RPMI8226 (cell line): ENCODE measurements at places on chromosomes 6 and 20.
A peak's percentile ranks its signal among the peaks of the same experiment; 100 is the strongest.

- DNase-seq = no peak
These were observed 27.3 kb downstream of the FNDC1 start for GRCh38 chr6:159196430-159196975.

DNA sequence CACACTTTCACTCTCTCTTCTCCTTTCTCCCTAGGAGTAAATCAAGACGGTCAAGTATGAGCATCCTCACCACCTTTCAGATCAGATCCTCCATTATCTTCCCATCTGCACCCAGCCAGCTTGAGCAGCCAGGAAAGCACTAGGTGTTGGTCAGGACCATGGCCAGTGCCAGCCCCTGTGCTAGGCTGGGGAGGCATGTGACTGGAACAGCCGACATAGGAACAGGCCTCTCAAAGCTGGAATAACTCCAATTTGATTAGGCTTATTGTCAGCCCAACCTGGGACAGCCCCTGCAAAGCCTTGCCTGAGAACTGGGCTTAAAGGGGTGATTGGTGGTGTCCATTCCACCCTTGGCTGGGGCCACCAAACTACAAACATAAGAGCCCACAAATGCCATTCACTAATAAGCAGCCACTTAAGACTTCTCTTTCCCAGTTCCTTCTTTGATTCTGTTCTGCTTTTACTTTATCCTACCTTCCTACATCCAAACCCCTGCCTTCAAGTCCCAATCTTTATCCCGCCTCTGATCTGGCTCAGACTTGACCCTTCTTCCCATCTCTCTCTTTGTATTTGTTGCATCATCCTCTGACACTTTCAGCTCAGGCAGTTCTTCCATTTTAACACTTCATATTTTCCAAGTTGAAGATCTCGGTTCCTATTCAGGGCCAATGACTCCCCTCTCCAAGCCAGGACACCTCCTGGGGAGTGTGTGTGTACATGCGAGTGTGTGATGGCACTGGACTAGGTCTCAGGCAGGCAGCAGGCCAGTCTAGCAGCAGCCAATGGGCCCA is 4.5 kb upstream of the TREM2 start:
- peak; percentile 27 for DNase-seq

DNA sequence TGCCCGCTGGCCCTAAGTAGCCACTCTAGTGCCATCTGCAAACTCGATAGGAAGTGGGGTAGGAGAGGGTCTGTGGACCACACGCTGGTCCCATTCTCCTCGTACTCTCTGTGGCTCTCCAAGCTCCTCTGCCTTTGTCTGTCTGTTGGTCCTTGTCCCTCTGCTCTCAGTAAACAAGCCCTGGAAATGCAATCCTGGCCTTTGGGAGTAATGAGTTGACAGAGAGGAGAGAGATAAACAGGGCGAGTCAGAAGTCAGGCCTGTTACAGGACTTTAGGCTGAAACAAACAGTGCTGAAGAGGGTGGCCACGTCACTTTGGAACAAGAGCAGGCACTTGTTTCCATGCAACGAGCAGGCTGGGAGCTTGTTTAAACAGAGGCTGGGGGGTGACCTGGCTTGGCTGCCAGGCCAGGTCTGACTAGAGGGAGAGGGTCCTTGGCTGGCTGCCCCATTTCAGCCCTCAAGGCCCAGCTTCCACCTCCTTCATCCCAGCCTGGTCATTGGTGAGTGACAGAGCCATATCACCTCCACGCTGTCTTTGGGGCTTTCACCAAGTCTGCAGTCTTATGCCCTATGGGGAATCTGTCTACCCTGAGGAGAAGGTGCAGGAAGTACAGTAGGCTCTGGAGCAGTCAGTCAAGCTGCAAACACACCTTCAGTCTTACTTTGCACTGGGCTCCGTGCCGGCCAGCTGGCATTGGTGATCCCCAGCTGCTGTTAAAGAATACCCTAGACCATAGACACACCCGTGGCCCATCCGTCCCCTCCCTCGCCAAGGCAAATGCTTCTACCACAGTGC is 22.6 kb downstream of the FOXP4 start:
- no peak for DNase-seq

- no peak for DNase-seq
These were observed 128.3 kb downstream of the ANKRD60 start for GRCh38 chr20:58099956-58100730.

DNA sequence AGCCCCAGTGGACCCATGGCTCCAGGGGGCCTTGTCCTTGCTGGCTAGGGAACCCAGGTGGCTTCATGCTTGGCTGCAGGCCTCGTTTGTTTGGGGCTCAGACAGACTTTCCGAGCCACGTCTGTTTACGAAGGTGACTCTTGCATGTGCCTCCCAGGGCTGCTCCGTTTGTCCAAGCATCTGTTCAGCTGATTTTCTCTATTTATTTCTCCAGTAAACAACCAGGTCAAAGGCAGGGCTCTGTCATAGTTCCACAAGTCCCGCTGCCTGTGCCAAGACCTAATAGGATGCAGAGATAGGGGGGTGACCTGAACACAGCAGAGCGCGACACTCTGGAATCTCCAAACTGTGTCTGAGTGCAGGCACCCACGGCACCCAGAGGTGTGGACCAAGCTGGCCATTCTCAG is 12.8 kb upstream of the SPO11 start:
- DNase-seq = no peak

GRCh38 chr6:55819811-55820210 is 55.6 kb downstream of the BMP5 start:
- DNase-seq = no peak

DNA sequence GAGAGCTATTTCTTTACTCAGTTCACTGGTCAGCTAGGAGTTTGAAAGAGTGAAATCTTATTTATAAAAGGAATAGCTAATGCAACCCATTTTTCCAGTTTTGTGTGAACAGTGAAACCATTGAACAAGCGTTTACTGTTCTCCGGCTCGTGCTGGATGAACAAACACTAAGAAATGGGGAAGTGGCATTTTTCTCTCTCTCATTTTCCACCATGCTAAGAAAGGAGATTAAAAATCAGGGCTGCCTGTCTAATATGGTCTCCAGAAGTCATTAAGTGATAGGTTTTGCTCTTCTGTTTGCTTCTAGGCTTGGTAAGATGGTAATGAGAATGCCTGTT is 774 bp upstream of the SFT2D1 start:
- peak; percentile 70 for DNase-seq

- DNase-seq = no peak
These were observed 41.0 kb downstream of the TNFRSF21 start for GRCh38 chr6:47268572-47269187.

DNA sequence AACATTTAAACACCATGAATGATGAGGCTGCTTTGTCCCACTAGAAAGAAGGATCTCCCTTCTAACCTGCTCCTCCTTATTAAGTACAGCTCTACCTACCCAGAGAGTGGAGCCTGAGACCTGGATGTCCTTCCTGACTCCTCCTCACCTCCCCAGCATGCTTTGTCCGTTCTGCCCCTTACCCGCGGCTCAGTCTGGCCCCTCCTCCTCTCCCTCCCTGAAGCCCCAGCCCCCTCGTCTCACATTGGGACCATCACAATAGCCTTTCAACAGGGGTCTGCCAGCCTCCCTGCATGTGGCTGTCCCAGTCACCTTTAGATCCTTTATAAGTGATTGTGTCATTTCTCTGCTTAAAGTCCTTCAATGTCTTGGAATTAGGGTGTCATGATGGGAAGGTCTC is 72.5 kb downstream of the DZANK1 start:
- no peak for DNase-seq

GRCh38 chr6:8683204-8683603 is 247.9 kb upstream of the SLC35B3 start:
- DNase-seq = no peak

- no peak for DNase-seq
These were observed 17.9 kb downstream of the NCR2 start for GRCh38 chr6:41353333-41353732.

GRCh38 chr6:1892716-1893115 is 283.0 kb downstream of the FOXC1 start:
- DNase-seq = no peak

- DNase-seq = no peak
These were observed 183.6 kb downstream of the PRL start for GRCh38 chr6:22113026-22113766.

GRCh38 chr6:36871686-36872085 is 2.9 kb downstream of the PPIL1 start:
- no peak for DNase-seq

- DNase-seq = no peak
These were observed 16.3 kb downstream of the RBM24 start for GRCh38 chr6:17297271-17298080.

- peak; percentile 47 for DNase-seq
These were observed 82.5 kb downstream of the POPDC3 start for GRCh38 chr6:105097288-105097687.

DNA sequence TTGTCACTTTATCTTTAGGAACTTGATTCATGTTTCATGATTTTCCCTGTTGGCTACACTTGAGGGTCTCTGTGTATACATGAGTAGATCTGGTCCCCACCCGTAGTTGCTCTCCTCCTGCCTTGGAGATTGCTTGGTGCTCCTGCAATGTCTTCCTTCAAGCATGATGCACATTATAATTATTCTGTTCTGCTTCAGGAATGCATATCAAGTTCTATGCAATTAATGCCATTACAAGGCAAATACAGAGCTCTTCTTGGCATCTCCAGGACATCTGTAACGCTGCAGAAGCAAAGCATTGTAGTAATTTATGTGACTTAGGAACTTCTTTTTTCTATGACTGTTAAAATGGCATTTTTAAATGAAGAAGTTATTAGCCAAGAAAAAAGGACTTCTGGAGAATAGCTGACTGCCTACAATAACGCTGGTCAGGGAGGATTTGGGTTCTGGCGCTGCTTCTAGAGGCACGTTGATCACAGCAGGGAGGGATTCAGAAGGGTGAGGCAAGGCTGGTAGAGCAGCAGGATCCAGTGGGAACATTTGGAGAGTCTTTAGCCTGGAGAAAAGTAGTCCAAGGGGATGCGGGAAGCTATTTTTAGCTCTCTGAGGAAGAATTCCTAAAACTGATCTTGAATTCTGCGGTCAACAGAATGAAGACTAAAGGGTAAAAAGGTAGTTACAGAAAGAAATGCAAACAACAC is 203.6 kb downstream of the PLCB1 start:
- no peak for DNase-seq

DNA sequence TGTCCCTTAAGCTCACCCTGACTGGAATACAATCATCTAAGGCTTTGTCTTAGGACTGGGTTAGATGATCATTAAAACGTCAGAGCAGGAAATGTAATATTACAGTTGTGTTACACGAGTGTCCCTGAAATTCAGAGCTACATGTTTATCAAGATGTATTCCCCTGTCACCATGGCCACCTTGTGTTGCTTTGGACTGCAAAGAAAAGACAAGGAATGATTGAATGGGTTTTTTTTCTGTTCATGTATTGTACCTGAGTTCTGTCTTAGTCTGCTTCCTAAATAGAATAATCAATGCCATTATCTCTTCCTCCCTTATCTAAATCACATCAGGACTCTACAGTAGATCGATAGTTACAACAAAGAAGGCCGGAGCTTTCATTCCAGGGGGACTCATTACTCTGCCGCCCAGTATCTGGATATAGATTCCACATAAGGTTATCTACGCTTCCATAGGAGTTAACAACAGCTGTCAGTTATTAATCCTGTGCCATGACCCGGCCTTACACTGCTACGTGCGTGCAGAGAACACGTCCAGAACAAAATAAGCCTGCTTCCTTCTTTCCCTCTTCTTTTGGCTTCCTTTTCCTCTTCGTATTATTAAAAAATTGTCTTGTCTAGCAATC is 274.1 kb upstream of the SASH1 start:
- no peak for DNase-seq

- DNase-seq = no peak
These were observed 314.8 kb downstream of the QKI start for GRCh38 chr6:163729127-163729872.

- no peak for DNase-seq
These were observed 172.1 kb downstream of the FOXC1 start for GRCh38 chr6:1781817-1782184.

DNA sequence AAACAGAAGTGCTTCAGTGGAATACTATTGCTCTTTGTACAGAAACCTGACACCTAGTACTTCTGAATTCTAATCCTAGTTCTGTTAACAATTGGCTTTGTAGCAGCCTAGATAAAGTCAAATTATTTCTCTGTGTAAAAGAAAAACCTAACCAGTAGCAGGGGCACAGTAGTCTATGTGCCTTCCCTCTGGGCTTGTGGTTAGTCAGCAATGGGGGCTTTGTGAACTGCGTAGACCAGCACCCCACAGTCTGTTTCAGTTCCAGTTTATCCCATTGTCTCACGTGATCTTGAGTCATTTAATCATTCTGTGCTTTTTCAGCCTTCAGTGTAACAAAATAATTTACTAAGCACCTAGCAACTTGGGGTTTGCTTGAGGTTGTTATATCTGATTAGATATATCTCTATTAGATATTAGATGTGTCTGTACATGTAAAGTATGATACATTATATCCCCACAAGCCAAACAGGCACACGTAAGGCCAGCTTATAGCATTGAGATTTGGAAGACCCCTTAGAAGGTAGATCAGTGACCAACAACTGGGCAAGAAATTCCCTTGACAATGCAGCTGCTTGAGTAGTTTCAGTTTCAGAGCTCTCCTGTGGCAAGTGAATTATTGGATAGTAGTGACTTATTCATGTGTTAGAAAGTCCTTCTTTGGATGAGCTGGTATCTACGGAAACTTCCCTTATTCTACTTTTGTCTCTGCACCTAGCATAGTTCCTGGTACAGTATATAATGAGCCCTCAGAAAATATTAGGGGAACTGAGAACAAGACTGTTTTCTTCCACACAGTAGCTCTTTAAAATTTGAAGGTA is 27.9 kb upstream of the CCR6 start:
- peak; percentile 44 for DNase-seq

DNA sequence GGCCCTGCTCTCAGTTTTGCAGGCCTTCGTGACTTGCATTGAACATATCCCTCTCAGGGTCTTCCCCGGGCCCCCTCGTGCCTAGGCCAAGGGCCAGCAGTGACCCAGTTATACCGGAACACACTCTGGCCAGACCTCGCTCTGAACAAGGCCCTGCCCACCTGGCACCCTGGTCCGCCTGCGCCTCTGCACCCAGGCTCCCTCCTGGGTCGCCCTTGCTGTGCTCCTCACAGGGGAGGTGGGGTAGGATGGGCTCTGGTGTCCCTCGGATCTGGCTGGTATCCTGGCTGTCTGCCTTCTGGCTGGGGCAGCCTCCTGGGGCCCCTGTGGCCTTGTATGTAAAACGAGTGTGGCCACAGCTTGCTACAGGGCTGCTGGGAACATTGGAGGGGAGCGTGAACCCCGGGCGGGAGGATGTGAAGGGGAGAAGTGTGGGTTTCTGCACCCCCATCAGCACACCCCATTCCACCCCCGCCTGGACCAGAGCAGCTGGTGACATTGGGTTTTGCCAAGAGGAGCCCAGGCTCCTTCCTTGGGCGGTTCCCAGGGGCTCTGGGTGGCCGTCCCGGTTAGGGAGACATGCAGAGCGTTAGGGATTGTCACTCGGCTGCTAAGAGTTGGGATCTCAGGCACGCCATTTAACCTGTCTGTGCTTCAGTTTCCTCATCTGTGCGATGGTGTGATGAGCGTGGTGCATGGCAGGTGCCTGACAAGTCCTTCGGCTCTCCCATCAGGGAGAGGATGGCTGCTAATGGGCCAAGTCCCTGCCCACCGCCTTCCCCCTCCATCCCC is 17.5 kb downstream of the SRC start:
- DNase-seq = no peak

GRCh38 chr6:142728910-142729481 is 216.0 kb downstream of the HIVEP2 start:
- no peak for DNase-seq

- DNase-seq = no peak
These were observed 156.1 kb downstream of the UBE3D start for GRCh38 chr6:82909551-82909950.
